ENCODE measurements at places on chromosomes 11 and 22.

DNA sequence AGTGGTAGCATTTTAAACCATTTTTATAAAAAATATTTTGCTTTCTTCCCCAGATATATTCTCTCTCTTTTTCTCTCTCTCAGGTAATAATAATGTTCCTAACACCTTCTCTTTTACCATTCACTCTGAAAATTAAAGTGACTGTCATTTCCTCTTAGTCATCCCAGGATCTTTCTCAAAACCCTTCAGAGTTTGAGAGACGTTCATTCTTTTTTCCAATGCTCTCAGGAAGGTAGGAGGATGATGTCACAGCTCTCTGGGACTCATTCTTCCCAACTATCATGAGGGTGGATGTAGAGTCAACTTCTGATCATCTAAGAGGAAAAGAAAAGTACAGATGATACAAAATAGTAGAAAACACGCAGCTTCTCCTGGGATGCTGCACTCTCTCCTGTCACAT, 60.2 kb upstream of the CRTAM start:
- DNase-seq: no peak

DNA sequence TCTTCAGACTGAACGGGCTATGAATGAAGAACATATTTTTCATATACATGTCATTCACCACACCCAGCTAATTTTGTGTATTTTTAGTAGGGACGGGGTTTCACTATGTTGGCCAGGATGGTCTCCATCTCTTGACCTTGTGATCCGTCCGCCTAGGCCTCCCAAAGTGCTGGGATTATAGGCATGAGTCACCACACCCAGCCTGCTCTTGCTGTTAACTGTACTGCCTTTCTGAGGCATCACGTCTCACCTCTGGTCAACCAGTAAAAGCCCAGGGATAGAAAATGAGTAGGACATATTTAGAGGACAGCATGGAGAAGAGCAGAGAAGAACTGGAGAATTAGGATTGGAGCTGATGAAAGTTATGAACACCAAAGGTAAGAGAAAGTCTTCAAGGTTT, 55.6 kb downstream of the APOL3 start:
- DNase-seq: no peak

GRCh38 chr11:6095798-6096197, 11.7 kb upstream of the OR56B4 start:
- no peak for DNase-seq

GRCh38 chr22:37909766-37910165, 3.7 kb downstream of the MICALL1 start:
- no peak for DNase-seq

- peak; percentile 16 for DNase-seq
Observed at GRCh38 chr11:2377511-2378443, 667 bp downstream of the CD81 start.

- DNase-seq: no peak
Observed at GRCh38 chr11:94655291-94655690, 88.1 kb downstream of the PIWIL4 start.

GRCh38 chr11:110897035-110897434, 184.8 kb upstream of the ARHGAP20 start:
- DNase-seq: no peak

DNA sequence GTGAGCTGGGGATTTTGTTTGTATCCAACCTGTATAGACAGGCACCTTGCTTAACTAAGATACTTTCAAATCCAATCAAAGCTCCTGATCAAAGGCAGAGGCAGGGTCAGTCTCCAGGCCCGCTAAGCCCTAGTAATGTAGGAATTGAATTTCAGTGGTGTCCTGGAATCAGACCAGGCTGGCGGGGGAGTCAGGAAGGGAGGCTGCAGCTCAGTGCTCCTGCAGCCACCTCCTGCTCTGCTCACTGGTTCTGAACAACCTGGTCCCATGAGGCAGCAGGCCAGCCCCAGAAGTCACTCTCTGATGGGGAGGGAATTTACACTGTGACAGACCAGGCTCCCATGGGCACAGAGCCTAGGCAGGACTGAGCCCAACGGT, 38.5 kb upstream of the GALNT18 start:
- no peak for DNase-seq

DNA sequence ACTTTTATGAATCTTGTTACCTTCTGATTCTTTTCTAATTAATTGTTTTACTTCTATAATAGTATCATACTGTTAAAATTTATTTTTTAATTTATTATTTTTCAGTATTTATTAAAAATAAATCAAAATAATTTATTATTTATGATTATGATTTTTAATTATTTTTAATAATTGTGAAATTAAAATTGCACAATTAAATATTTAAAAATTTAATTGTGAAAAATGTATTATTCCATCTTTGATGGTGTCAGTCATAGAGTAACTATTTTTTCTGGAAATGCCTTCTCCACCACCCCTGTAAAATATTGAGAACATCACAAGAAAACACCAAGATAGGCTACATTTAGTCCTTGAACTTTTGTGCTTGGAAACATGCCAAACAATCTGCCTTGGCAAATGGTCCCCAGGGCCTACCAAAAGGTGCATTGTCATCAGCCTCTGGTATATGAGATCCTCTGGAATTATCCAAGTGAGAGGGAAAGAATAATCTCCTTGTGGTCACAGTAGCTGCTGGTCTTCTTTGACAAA, at the start of gene OR8H2:
Gene OR8H2 (plus strand): TSS at position 478 of the 528 bp plus-strand sequence. CDS start 1,356 bp downstream, outside the sequence.
- DNase-seq: no peak

DNA sequence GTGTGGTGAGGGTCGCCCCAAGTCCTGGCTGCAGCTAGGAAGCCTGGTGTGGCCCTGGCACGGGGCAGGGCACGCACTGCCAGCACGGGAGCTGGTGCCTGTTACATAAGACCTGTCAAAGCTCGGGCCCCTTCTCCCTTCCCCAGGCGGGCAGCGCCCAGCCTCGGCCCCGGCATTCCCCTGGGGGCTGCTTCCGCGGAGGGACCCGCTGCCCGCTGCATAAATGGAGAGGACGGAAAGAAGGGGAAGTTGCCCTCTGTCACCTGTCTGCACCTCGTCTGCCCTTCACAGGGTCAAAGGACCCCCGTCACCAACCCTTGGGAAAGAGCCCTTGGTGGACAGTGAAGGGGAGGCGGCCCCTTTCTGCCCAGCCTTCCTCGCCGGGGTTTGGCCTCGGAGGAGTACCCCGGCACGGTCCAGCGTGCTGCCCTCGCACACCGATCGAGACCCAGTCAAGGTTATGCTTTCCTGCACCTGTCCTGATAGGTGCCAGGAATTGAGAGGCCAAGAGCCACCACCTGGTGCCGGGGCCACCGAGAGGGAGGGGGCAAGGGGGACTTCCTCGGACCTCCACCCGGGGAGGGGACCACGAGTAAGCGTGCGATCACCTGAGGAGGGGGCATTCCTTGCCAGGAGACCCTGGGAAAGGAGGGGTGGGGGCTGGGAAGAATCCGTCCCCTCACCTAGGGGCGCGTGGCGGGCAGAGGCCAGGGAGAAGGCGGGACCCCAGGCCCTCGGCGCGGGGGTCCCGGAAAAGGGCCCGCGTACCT, 16.8 kb upstream of the MFRP start:
- DNase-seq: no peak

DNA sequence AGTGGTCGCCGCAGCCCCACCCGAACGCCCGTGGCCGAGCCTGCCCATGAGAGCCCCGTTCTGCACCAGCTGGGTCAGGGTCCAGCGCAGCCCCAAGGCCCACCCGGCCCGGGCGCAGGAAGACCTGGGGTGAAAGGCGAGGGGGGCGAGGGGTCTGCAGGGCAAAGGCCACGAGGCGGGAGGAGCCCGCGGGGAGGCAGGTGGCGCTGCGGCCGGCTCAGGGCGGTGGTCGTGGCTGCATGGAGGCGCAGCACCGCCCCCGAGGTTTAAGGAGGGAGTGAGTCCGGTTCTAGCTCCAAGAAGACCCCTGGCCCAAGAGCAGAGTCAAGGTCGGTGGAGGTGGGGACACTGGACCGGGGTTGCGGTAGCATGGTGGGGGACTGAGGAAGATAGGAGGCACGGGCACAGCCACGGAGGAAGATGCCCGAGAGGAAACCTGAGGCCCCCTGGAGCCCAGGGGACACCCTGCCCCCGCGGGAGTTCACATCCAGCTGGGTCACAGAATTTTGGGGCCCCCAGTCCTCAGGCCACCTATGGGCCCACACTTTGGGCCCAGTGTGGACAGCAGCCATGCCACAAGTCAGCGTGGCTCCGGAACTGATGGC, 514 bp upstream of the HDAC10 start:
- no peak for DNase-seq

- peak; percentile 30 for DNase-seq
Observed at GRCh38 chr11:15055620-15056356, 17.6 kb upstream of the CALCB start.

DNA sequence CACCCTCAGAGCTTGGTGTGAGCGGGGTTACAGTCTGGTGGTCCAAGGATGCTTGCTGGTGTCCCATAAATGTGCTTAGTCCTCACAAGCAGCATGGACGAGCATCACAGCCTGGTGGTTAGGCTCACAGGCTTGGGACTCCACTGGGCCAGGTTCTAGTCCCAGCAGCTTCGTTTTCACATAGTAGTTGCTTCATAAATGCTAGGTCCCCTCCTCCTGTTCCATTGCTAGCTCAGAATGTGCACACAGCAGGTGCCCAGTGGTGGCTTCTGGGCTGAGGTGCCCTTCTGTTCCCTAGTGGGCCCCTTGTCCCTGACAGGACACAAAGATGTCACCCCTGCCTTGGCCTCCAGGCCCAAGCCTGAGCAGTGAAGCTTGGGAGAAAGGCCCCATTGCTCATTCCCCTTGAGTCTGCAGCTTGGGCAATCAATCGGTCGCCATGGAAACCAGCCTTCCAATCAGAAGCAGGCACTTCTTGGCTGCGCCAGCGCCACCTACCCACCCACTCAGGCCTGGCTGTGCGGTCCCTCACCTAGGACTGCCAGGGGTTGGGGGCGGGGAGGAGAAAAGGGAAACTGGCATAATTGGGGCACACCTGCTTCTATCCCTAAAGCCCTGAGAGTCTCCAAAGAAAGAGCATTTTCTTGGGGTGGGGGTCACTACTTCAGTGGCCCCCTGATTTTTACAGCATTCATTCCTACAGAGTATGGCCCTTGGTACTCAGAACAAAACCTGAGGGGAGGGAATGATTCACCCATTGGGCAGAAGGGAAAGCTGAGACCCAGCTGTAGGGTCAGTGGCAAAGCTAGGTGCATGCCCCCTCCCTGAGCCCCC, 48.1 kb downstream of the CYTH4 start:
- peak; percentile 83 for DNase-seq

GRCh38 chr11:10208131-10208575, 85.9 kb downstream of the SBF2 start:
- peak; percentile 62 for DNase-seq

GRCh38 chr22:50078246-50078645, 7.0 kb downstream of the MLC1 start:
- no peak for DNase-seq

GRCh38 chr11:2838091-2838490, 47.5 kb downstream of the CDKN1C start:
- no peak for DNase-seq

- DNase-seq: peak; percentile 68
Observed at GRCh38 chr11:81787584-81788049, 946.0 kb downstream of the FAM181B start.

GRCh38 chr11:8390851-8391612, 127.4 kb upstream of the LMO1 start:
- no peak for DNase-seq

GRCh38 chr11:9876331-9876730, 212.5 kb downstream of the SWAP70 start:
- no peak for DNase-seq

- DNase-seq: no peak
Observed at GRCh38 chr11:132817387-132817786, 714.9 kb downstream of the OPCML start.

DNA sequence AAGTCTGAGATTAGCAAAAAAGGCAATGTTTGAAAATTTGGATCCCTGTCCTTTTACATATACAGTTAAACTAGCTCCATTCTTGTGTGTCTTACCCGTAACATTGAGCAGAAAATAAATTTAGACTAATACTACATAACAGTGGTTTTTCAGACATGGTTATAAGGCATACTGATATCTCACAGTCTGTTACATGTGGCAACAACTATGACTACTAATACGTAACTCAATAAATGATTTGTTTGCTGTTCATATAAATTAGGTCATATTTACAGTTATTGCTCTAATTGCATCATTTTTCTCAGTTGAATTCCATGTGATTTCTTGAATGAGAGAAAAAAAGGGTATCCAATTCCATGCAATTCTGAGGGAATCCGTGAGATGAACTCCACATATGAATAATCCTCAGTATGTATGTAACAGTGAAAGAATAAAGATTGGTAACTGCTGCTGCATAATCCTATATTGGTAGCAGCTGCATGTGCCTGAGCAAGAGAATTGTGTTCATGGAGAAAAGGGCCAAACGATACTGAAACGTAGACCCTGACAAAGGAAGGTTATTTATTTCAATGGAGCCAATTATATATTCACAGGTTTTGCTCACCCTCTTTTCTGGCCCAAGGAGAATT, 390.9 kb upstream of the ARHGAP42 start:
- DNase-seq: no peak

DNA sequence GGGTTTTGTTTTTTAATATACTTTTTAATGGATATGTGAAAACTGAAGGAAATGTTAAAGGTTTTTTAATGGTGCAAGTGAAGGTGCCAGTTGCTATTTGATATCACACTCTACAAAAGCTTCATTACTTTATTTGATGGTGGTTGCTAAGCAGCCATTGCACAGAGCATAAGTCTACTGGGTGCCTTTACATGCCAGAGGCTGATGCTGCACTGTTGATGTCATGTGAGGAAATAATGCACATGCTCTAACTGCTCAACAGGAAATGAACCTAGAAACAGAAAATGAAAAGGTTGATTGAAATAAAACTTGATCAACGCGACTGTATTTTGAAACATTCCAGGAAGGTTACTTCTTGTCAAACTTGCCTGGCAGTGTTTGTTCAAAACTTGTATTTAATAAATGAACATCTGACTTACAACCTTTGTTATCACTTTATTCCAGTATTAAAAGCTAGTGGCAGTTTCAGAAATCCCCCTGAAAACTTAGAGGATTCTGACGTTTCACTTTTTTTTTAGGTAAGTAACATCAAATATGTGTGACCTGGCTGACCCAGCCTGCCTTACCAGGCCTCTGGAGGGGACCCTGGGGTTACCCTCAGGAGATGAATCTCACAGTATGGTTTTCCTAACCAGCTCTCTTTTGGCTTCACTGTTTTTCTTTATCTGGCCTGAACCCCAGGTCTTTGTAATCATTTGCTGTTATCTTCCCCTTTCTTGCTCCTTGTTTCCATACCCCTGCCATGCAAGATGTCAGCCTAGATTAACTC, 2.4 kb upstream of the ATP5MG start:
- DNase-seq: no peak

DNA sequence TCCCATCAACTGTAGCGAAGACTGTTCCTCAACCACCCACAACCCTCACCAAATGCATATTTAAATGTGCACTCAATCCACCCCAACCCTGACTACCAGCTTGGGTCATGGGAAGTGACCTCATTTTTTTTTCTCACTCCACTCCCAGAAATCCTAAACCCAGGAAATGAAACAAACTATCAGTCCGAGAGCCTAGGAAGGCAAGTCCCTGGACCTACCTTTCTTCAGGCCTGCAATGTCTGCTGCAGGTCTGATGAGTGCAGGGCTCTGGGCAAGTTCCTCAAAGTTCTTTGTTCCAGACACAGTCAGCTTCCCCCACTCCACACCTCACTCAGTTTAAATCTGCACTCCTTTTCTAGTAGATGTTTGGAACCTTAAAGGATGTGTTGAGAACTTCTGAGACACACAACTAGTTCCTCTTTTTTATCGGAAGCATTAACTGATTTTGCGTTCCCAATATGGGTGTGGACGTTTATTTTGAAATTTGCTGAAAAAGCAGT, at the start of gene MS4A4E:
Gene MS4A4E (minus strand): TSS at position 398 of the 500 bp plus-strand sequence. CDS start 13,082 bp downstream, outside the sequence.
- no peak for DNase-seq

- DNase-seq: no peak
Observed at GRCh38 chr11:10029386-10030121, 264.5 kb downstream of the SBF2 start.

- DNase-seq: peak; percentile 81
Observed at GRCh38 chr11:72758690-72759389, 6.6 kb upstream of the ARAP1 start.

Data from NCI-H1105 treated with DMSO at 0.1 percent for 48 hours (cell line).